HFFc6 (cell line): ENCODE measurements at places on chromosomes 3 and 15.

DNA sequence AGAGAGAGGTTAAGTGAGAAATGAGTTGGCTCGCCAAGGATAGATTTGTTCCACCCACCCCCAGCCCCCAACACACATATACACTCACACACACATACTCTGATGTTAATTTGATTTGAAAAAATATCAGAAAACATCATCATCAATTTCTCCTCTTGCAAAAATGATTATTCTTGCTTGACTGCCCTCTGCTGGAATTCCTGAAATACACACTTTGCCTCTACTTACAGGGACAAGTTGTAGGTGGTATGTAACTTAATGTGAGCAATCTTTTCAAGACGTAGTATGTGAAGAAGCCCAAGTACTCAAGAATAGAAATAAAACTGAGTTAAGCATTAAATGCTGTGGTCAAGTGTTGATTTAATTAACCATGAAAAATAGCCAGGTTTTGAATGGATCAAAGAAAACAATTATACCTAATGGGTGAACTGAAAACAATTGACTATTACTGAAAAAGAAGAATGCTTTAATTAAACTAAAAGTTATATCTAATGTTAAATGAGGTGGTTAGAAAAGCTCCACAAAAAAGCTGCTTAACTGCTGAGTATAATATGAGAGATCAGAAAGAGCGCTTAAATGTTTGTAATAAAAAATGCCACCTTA lies 46.6 kb upstream of the MDFIC2 start:
- peak; percentile 2 for DNase-seq

- DNase-seq = no peak
Measured at GRCh38 chr15:74628199-74628598, 12.6 kb downstream of the CLK3 start.

GRCh38 chr15:90994059-90994416 lies 297 bp downstream of the PRC1 start:
- DNase-seq = no peak

GRCh38 chr15:88127432-88127790 lies 129.1 kb downstream of the NTRK3 start:
- no peak for DNase-seq

- DNase-seq = no peak
Measured at GRCh38 chr15:42131826-42132806, 24.3 kb downstream of the PLA2G4F start.

GRCh38 chr3:187807086-187807862 lies 62.0 kb upstream of the BCL6 start:
- DNase-seq = peak; percentile 74

DNA sequence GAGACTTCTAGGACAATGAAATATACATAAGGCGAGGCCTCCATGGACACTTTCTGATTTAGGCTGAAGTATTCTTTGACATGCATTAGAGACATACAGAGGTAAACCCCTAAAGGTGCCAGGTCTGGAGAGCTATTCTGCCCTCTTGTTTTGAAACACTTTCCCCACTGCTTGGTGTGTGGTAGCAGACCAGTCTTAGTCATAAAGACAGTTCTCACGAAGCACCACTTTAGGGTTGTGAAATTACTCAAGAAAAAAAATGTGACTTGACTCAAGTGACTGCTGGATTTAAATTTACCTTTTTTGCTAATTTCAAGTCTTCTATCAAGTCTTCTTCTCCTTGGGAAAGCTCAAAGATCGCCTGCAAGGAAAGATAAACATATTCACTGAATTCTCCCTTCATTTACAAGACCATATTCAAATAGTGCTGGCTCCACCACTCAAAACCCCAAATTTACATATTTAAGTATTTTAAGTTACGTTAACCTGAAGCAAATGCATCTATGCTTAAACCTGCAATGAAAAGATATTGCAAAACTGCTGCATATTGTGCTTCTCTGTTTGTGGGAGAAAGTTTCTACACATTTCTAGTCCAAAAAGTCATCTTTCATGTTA lies 48.4 kb downstream of the ARHGEF3 start:
- DNase-seq = peak; percentile 26

DNA sequence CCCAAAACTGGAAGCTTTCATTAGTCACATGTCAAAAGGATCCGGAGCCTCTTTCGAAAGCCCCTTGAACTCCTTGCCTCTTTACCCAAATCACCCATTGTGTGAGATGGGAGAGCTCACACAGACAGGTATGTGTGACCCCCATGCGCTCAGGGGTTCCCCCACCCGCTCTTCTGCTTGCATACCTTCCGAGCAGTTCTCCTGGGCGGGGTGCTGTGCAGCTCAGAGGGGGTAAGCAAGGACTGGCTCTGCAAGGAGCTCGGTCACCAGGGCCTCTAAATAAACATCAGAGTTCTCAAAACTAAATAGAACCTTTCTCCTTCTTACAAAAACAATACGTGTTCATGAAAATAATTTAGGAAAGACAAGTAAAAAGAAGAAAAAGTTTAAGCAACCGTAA lies 55.7 kb downstream of the PXYLP1 start:
- DNase-seq = no peak

DNA sequence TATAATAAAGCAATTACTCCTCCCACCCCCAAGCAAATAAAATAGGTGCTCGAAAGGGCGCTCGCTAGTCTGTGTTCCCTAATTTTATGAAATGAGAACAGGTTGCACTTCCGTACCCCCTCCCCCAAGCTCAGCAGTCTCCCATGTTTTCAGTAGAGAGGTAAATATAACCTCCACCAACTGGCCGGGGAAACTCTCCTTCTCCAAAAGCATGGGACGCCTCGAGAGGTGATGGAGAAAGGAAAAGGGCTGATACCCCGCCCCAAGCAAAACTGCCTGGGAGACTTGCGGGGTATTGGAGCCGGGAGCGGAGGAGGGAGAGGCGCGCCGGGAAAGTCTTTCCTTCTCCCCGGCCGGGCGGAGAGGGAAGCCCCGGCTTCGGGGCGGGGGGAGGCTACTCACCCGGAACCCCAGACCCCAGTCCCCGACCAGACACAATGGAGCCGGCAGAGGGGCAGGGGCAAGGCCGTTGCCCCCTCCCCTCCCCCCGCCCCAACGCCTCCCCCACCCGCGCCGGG lies 605 bp downstream of the DCUN1D1 start:
- DNase-seq = no peak

DNA sequence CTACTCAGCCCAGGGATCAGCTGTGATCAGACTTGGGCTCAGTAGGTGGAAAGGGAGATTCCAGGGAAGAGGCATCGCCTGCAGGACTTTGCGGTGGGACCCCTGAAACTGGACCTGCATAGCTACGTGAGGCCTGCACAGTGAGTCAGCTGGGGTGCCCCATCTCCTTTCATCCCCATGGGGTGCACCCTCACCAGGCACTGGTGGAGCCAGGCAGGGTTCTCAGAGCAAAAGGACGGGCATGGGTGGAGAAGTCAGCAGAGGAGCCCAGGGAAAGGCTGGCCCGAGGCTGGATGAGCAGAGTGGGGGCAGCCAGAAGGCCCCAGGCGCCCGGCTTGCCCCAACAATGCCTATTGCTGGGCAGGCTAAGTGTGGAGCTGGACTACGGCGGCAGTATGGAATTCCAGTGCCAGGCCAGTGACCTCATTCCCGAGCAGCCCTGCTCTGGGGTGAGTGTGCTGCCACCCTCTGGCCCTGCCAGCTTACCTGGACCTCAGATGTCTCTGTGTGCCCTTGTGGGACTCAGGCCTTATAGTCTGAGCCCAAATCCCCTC lies 19.7 kb downstream of the ACAA1 start:
- DNase-seq = no peak

DNA sequence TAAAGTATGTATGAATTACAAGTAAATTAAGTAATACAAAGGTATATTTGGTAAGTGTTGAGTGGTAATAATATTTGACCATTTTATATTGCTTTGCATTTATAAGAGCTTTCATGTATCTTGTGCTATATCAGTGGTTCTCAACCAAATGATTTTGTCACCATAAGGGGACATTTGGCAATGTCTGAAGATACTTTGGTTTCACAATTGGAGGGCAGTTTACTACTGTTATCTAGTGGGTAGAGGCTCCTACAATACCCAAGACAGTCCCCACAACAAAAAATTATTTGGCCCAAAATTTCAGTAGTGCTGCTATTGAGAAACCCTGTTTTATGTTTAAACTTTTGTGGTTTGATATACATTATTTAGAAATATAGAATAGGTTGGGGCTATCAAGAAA lies 14.6 kb downstream of the TRPC1 start:
- DNase-seq = no peak

DNA sequence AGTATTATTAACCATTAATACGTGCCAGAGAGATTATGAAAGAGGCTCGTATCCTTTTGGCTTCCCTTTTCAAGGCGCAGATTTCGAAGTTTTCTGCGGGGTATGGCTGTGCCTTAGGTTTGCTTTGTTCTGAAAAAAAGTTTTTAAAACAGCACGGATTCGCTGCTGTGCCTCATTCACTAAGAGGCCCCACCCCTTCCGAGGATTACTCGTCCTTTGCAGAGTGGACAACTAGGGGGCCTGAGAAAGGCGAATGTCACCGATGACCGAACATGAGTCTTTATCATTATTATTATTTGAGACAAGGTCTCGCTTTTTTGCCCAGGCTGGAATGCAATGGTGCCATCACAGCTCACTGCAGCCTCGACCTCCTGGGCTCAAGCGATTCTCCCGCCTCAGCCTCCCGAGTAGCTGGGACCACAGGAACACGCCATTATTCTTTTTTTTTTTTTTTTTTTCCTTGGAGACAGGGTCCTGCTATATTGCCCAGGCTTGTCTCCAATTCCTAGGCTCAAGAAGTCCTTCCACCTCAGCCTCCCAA lies 684 bp upstream of the RPS27L start:
- DNase-seq = peak; percentile 87

GRCh38 chr3:31370380-31370666 lies 162.4 kb upstream of the STT3B start:
- no peak for DNase-seq

GRCh38 chr15:45101749-45102148 lies 12.2 kb downstream of the DUOX2 start:
- DNase-seq = no peak

DNA sequence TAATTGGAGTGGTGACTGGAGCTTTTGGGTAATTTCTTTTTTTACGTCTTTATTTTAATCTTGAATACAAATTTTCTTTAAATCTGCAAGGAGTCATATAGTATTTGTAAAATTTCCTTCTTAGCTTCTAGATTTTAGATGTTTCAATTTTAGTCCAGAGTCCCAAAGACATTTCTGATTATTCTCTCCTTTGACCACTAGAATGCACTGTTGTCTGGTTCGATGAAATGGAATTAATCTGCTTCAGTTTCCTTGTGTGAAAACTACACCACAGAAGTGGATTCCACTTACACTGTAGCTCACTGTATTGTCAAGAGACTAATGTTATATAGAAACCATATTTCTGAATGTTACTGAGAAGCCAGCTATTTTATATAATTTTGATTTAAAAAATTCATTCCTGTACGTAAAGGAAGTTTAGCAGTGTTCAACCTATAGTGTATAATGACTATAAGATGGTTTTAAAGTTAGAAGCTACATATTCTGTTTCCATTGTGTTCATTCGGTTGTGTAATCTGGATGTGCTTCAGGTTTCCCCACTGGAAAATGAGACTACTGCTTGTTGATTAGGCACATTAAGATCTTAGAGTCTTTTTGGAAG lies 6.1 kb downstream of the GRAMD1C start:
- peak; percentile 39 for DNase-seq

DNA sequence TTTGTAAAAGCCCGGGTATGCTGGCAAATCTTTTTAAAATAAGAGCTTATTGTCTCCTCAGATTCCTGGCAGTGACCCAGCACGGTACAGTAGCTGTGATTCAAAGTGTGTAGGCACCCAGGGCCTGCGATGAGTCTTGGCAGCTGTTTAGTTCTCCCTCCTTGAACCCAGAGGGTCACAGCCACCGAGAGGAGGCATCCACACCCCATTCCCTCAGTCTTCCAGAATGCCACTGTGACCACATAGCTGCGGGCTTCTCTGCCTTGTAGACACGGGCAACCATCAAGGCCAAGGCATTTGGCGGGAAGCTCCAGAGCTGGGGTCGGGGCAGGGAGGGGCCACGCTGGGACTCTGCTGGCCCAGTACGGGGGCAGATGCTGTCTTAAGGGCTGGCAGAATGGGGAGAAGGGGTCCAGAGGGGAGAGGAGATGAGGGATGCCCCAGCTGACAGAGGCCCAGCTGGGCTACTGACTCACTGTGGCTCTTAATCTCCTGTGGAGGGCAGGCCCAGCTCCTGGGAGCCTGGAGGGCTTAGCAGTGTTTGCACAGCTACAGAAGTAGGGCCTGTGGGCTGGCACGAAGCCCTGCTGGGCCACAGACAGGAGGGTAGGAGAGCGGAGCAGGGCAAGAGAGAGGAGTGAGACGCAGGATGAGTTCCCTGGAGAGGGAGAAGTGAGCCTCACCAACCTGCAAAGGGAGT lies 68.8 kb upstream of the DLG1 start:
- peak; percentile 39 for DNase-seq

DNA sequence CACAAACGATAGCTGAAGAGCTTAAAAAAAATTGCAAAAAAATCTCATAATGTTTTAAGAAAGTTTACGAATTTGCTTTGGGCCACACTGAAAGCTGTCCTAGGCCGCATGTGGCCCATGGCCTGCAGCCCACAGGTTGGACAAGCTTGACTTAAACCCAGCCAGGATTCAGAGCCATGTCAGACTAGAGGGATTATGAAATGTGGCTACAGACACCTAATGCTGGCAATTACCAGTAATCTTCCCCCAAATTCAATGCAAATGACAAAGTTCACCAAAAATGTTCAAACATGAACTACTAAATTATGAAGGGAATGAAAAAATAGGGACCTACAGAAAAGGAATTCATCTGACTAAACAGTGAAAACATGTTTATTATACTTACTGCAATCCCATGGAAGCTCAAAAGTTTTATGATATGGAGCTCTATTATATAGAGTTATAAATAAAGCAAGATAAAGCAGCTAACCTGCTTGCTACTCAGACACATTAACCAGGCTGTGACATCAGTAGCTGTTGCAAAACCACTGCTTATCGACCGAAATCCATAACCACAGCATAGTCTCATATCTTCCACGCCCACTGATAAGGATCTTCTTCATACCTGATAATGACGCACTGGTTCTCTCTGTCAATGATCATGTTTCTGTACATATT lies 49.2 kb downstream of the LDHAL6B start:
- no peak for DNase-seq

DNA sequence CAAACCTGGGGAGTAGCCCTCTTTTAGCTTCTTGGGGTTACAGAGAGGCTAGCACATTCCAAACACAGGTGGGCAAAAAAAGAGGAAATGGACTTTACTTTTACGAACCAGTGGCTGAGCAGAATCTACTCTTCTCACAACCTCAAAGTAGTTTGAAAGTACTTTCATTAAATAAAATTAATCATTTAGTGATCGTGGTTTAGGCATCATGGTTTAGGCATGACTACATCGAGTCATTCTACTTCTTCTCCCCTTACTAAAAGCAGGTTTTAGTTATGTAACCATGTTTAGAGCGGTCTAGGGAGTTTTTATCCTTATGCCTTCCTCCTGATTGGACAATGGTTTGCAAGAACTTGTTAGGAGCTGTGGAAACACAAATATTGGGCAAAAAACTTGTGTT lies 2.5 kb upstream of the GREM1 start:
- peak; percentile 83 for DNase-seq
